Heart right ventricle (tissue), 16 donors: ENCODE measurements at places on chromosomes 2 and 18. TPM values are rescaled to one million over a fixed set of nuclear protein-coding genes. Genes with fewer than 3 reads are reported as not detected.

The CHRNG gene
- polyA plus RNA-seq: not detected

- DNase-seq: no peak
Measured at GRCh38 chr2:105248316-105249070, 7.0 kb downstream of the GPR45 start.

DNA sequence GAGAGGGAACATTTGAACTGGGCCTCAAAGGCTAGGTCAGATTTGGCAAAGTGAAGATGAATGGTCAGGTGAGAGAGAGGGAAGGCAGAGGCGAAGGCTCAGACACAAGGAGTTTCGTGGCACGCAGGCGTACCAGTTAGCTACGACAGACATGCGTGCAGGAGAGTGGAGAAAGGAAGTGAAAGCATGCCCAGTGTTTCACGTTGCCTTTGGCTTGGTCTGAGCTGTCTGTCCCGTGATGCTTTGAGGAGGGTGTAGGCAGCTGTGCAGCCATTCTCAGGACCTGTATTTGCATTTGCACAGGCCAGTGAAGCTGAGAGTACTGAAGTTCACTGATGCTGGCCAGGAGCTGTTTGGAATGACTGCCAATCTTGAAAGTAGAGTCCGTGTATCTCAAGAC is 69.5 kb downstream of the HNRNPLL start:
- no peak for DNase-seq

DNA sequence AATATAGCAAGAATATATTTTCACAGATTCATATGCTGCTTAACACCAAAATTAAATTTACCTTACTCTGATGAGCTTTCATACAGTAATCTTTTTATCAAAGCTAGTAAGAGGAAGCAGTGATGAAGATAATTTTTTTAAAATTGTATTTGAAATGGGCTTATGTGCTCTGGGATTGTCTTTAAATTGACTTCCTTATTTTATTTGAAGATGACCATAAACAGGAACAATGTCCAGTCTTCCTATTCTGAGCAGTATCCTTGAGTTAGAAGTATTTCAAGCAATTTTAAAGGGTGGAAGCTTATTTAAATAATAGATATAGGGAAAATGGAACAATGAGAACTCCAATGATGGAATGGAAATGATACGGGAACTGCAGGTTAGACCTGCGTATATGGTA is 211.6 kb downstream of the MCFD2 start:
- no peak for DNase-seq

The CDH19 gene
- 15.2 TPM for polyA plus RNA-seq

DNA sequence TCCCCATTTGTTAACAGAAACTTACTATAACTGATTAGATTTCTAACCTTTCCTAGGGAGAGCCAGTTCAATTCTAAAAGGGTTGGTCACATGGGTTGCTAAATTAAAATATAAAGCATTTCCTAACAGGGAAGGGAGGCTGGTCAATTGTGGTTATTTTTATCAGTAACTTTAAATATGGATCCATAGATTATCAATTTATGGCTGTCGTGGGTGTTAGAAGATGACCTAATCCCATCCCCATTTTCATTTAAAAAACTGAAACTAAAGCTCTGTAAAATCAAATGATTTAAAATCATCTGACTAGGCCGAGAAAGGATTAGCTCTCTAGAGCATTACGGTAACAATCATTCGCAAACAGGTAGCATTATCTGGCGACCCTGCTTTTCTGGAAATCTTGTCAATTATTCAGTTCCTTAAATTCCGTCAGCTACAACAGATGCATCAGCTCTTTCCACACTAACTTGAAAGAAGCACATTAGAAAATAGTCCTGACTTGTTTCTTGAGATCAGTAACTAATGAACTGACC is 953 bp upstream of the HNRNPA3 start:
- no peak for DNase-seq

DNA sequence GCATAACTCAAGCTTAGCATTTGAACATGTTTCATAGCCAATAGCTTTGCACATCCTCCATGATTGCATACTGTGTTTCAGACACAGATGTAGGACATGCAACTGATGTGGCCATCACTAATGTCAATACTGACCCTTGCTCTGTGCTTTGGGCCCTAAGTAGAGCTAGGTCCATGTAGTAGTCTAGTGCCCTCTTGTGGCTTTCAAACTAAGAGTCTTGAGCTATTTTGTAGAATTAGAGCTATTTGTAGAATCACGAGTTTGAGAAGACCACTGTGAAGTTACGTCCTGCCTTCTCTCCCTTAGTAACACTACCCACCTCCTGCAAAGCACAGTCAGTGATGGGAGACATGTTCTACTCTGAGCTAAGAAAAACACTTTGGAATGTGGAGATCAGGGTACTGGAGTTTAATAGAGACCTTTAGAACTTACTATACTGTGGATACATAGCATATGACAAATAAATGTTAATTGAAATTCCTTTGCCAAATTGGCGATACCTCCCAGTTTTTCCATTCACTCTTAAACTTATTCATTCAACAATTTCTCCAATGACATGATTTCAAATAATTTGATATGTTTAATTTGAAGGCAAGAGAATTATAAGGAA is 306.5 kb upstream of the TNP1 start:
- no peak for DNase-seq

The IHH gene
- 0.03 TPM for polyA plus RNA-seq

DNA sequence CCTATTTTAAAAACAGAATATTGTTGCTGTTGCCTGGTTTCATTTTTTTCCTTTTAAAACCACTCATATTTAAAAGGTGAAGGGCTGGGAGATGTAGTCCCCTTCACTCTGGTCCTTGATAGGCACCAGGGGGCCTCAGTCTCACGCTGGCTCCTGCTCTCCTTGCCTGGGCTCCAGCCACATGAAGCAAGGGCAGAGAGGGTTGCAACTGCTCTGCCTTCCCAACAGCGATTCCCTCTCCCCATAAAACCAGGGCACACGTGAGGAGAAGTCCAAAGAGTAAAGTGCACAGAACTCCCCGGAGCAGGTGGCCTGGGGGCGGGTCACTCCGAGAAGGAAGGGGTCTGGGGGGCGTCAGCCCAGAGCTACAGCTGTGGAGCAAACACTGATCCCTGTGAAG is 12.8 kb downstream of the TMEM127 start:
- no peak for DNase-seq
